Anterior cingulate cortex (tissue), 58 donors: ENCODE measurements at places on chromosomes 3 and 15.
A peak's percentile ranks its signal among the peaks of the same experiment; 100 is the strongest.

GRCh38 chr15:73800662-73801345 lies 47.7 kb upstream of the INSYN1 start:
- peak; percentile 75 for DNase-seq

GRCh38 chr3:45711931-45712330 lies 22.7 kb downstream of the SACM1L start:
- DNase-seq = no peak

GRCh38 chr3:194103983-194104751 lies 31.8 kb upstream of the HES1 start:
- DNase-seq = no peak

DNA sequence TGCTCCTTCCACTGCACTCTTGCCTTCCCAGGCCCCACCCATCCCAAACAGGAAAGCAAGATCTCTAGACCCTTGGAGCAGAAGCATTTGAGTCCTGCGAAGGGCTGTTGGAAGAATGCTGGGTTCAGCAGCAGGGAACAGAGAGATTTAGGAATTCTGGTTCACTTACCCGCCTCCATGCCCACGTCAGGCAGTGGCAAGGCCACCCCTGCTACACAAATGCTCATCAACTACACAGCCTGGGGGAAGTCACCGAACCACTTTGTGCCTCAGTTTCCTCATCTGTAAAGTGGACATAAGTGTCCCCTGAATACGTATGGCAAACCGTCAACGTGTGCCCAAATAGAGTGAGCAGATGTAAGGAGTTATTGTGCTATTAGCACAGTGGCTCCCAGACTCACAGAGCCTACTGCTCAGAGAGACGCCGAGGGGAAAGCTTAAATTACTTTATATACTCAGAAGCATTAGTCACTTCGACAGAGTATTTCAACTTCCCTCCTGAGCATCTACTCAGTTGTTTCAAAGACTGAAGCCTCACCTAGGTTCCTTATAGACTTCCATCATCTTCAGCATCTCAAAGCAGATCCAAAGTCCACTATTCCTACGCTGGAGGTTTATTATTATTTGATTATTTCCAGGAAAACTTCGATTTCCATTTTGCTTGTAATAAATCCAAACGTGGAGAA lies 905 bp downstream of the HOMER2 start:
- DNase-seq = no peak

- DNase-seq = no peak
Measured at GRCh38 chr3:43024181-43024885, 45.2 kb downstream of the GASK1A start.

DNA sequence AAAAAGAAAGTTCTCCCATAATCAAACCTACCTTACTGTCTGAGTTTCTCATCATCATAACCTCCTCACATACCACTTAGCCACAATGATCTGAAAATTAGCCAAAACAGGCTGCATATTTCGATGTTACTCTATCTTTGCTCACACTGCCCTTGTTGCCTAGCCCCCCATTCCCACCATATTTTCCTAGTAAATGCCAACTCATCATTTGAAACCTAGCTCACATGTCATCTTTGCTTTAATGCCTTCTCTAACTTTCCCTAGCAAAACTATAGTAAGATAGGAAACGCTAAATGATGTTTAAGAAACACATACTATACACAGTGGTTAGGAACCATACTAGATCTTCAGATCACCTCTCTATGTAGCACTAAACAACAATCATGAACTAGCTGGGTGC lies 64.9 kb downstream of the INO80 start:
- no peak for DNase-seq

DNA sequence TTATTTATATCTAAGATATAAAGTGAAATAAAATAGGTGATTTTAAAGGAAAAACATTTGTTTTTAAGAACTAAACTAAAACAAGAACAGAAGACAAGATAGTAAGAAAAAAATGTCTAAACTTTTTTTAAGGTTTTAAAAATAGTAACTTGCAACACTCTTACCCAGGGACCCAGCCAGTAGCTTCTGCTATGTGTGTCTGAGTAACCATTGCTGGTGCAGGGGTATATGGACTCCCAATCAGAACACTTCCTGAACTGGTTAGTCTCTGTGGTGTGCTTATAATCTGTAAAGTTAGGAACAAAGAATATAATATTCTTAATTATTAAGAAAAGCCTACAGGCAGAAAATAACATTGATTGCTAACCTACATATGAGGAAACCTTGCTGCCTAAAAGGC lies 118.4 kb downstream of the ATP1B3 start:
- DNase-seq = no peak

DNA sequence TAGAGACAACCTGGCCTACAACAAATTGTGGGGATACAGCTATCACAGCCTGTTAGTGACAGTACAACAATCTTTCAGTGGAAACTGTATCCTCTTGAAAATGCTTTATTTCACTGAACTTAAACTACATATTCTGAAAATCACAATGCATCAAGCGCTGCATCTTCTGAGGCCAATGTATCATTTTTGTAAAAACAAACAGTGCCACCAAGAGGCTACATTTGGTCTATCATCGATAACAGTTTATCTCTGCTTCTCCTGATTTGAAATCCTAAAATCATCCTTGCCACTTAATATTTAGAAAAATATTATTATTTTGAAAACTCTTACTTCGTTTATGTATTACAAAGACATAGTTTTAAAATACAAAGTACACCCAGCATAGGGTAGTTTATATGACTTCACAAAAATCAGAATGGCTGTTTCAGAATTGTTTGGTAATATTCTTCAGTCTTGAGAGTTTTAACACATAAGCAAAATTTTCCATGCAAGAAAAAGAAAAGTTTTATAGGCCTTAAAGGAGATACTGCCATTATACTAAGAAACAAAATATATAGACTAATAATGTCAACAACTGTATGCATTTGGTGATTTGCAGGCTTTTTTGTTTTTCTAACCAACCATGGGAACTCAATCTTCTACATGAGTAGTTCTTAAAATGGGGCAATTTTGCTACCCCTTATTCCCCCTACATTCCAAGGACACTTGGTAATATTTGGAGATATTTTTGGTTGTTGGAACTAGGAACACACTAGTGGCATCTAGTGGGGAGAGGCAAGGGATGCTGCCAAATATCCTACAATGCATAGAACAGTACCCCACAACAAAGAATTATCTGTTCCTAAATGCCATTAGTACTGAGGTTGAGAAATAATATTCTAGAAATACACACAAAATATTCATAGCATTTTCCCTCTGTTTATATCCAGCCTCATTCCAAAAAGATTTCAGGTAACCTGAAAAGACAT lies 42.3 kb downstream of the WDR72 start:
- DNase-seq = no peak

DNA sequence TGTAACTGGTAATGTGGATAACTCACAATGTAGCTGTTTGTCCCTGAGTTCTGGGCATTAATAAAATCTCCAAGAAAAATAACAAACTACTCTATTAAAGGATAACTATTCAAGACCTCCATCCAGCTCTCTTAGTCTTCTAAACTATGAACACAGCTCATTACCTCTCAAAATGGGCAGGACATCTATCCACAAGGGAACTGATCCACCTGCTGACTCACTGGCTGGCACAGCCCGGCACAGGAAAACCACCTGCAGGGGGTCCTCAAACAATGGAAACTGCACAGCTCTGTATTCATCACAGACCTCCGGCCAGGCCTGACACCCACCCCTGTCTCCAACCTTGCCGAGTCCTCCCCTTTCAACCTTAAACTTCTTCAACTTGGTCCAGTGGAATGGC lies 255.4 kb downstream of the TJP1 start:
- no peak for DNase-seq

DNA sequence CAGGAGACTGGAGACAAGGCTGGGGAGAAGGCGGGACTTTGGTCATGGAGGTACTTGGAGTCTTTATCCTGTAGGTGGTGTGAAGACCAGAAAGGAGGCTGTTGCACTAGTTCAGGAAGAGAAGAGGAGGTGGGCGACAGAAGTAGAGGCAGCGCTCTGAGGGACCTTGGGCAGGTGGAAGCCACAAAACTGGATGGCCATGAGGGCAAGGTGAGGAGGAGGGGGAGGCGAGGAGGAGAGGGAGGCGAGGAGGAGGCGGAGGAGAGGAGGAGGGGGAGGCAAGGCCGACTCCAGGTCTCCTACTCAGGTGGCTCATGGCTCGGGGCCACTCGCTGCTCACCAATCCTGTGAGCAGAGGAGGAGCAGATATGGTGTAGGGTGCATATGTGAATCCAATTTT lies 125.6 kb downstream of the RPLP1 start:
- no peak for DNase-seq

GRCh38 chr15:41801850-41802455 lies 25.9 kb upstream of the JMJD7 start:
- no peak for DNase-seq

DNA sequence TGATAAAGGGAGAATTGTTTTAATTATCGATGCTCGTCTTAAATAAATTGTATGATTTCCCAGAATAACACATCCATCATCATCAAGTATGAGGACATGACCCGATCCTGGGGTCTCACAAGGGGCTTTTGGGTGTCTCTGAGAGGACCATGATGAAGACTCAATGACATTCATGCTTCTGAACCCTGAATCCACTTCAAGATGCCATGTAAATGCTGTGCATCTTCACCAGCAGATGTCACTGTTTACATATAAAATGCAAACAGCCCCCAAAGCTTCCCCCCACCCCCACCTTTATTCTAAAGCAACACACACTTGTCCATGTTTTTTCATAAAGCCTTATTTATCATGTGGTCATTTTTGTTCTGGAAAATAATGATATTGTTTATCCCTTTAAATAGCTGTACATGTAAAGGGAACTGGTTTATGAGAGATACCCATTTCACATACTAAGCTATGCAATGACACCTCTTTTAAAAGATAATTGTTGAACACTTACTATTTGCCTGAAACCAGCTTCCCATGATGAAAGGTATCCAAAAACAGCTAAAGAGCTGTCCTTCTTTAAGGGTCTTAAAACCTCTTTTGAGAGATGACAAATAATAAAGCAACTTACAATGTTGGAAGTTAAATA lies 69.7 kb upstream of the UBE3A start:
- no peak for DNase-seq

- DNase-seq = no peak
Measured at GRCh38 chr15:51692154-51692553, 10.9 kb downstream of the SCG3 start.

DNA sequence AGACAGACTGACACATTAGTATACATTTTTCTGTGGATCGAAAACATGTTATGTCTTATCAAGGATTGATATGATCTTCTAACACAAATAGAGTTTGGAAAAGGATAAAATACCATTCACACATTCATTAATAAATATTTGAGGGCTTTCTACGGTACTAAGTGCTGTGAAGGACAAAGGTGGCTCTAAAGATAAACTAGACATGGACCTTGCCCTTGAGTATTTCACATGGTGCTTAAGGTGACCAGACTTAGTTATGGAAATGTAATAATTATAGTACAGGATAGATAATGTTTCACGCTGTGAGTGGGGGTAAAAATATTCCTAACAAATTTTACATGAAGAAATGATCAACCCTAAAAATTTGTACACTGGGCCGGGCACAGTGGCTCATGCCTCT lies 3.8 kb upstream of the RAP2B start:
- no peak for DNase-seq

DNA sequence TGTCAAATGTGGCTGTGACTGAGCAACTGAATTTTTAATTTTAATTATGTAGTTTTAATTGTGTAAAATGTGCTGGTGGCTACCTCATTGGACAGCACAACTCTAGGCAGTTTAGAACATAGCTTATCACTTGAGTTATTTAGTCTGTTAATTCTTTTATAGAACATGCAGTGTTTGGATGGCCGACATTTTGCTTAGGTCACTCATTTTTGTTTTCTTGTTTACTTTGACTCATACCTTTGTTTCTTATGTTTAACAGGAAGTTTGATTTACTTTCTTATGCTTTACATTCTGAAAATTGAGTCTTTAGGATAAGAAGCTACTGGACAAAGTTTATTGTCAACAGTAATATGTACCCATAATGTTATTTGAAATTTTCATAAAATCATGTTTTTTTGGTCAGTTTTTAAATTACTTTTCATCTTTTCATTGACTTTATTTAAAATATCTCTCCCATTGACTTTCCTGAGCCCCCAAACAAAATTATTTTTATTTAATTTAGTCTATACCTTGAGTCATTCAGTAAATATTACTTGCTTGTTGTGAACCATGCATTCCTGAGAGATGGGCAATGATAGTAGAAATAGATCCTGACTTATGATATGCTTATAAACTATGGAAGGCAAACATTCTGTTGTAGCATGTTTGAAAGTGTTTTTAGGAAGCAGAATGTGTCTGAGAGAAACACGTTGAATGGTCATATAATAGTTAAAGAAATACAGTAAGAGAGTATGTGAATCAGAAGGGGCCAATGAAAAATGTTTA lies 60.6 kb downstream of the TCF12 start:
- no peak for DNase-seq

GRCh38 chr3:51386159-51386851 lies 1.2 kb downstream of the MANF start:
- no peak for DNase-seq

DNA sequence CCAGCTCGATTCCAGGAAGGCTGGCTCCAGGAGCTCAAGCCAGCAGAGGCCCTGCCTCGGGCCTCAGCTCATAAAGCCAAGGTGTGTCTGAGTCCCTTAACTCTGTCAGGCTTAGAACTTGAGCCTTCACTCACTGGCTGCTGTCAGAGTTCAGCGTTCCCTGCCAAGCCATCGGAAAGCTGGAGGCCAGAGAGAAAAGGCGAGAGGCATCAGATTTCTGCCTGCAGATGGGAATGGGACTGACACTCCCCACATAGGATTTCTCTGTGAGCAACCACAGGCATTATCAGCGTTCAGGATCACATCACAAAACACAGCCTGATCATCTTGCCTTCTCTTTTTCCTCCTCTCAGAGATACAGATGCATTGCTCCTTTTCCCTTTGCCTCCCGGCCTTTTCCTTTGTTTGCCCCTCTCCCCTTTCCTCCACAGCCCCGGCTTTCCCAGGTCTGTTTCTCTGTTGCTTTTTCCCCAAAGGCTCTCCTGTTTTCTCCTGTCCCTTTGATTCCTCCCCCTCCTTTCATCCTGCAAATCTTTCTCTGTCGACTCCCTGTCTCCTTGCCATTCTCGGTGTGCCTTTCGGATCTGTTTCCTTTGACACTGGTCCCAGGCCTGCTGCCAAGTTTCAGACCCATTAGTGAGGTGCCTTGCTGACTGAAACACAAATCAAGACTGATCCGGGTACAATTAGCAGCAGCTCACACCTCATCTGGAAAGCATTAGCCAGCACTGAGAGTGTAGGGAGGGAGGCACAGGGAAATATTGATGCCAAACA lies 44.5 kb upstream of the BOC start:
- no peak for DNase-seq

DNA sequence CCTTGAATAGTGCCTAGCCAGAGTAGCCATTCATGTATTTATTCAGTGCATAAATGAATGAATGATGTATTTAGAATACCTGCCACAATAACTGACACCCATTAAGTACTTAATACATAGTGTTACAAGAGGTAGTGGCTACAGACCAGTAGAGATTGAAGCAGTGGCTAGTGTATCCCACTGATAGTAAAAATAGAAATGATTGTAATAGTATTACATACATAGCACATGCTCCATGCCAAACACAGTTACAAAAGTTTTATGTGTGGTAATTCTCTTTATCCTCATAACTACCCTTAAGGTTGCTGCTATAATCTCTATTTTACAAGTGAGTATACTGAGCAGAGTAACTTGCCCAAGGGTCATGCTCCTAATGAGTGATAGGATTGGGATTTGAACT lies 30.3 kb upstream of the SCAANT1 start:
- DNase-seq = no peak
